ENCODE measurements at places on chromosomes 7 and 10.
A peak's percentile ranks its signal among the peaks of the same experiment; 100 is the strongest.

DNA sequence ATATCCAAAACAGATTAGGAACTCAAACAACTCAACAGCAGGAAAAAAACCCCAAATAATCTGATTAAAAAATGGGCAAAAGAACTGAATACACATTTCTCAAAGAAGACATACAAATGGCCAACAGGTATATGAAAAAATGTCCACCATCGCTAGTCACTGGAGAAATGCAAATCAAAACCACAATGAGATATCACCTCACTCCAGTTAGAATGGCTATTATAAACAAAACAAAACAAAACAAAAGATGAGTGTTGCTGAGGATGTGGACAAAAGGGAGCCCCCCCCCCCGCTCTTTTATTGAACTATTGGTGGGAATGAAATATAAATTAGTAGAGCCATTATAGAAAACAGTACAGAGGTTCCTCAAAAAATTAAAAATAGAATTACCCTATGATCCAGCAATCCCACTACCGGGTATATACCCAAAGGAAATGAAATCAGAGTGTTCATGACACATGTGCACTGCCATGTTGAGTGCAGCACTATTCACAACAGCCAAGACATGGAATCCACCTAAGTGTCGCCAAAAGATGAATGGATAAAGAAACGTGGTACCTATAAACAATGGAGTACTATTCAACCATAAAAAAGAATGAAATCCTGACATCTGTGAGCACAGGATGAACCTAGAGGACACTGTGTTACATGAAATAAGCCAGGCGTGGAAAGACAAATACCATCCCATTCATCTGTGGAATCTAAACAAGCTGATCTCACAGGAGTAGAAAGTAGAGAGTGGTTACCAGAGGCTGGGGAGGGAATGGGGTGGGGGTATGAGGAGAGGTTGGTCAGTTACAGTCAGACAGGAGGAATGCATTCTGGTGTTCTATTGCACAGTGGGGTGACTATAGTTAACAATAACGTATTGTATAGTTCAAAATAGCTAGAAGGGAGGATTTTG, 78.1 kb upstream of the RHEB start:
- no peak for DNase-seq

DNA sequence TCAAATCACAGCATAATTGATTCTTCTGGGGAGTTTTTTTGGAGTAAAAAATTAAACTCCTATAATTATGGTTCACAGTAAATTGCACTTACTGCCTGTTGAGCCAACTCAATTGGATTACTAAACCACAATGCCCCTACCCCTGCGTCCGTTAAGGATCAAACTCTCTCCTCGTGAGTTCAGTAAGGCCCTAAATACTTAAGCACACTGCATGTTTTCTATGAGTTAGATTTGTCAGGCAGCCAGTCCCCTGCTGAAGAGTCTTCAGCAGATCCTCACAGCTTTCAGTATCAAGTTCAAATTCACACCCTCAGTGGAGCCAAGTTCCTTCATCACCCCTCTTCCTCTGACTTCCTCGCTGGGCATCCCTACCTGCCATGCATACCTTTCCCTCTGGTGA, 275.0 kb upstream of the BMPER start:
- no peak for DNase-seq

DNA sequence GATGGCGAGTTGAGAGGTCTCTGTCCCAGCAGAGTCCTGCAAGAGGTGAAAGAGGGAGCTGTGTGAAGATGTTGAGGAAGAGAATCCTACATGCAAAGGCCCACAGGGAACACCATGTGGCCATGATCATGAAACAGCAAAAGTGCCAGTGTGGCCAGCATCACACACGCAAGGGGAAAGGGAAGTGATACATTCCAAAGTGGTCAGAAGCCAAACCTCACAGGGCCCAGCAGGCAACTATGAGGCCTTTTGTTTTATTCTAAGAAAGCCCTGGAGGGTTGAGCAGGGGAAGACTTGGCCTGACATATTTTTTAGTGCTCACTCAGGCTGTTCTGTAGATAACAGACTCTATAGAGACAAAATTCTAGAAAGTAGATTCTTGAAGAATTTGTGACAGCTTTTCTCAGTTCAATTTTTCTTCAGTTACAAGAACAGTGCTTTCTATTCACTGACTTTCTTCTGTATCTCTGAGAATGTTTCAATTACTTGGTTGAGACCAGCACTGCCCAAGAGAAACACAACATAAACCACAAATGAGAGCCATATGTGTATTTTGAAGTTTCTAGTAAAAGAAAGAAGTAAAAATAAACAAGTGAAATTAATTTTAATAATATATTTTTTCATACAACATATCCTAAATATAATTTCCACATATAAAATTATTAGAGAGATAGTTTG, 82.3 kb downstream of the HTR7 start:
- peak; percentile 40 for DNase-seq

DNA sequence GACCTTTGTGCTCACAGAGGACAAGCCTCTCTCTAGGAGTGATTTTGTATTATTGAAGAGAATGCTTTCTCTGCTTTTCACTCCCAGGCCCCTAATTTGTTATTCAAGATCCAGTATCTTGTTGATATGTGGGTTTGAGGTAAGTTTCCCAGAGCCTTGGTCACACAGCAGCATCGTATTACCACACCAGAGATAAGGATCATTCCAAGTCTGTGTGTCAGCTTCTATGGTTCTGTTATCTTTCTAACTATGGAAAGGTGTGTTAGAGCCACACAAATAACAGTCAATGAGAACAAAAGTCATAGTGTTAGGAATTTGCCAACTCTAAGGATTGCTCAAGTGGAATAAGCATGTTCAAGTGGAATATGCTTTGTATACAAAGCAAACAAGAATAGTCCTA, 1208.3 kb downstream of the GATA3 start:
- no peak for DNase-seq
